ENCODE measurements at places on chromosomes 1 and 21. TPM values are rescaled to one million over a fixed set of nuclear protein-coding genes. Genes with fewer than 3 reads are reported as not detected.

SPRR5 gene
- total RNA-seq, result not detected

SLAMF9 gene
- not detected for total RNA-seq

CRYAA gene
- total RNA-seq, result not detected

TBX15 gene
- total RNA-seq, result 0.13 TPM

TP73 gene
- not detected for total RNA-seq

S100A2 gene
- 21.7 TPM for total RNA-seq

NPHS2 gene
- not detected for total RNA-seq

LDLRAD1 gene
- not detected for total RNA-seq

FNDC10 gene
- 6.4 TPM for total RNA-seq

RNU1-1 gene
- under 0.01 TPM for total RNA-seq

C1orf185 gene
- not detected for total RNA-seq

EFHD2 gene
- 54.0 TPM for total RNA-seq

GPR153 gene
- total RNA-seq, result 3.6 TPM

HEYL gene
- total RNA-seq, result 0.38 TPM

TTC22 gene
- total RNA-seq, result under 0.01 TPM

UQCRHL gene
- total RNA-seq, result 0.65 TPM

IL19 gene
- total RNA-seq, result not detected

FMO5 gene
- 0.16 TPM for total RNA-seq

RNU1-2 gene
- under 0.01 TPM for total RNA-seq

SPRR2A gene
- not detected for total RNA-seq

SPATA46 gene
- total RNA-seq, result not detected
